ENCODE measurements at places on chromosomes 7 and 10.

- H3K27ac ChIP-seq: no peak overlapping the region
- H3K27me3 ChIP-seq: no peaks in the 10 kb centered on the region
- no peak for DNase-seq
- no peak overlapping the region for H3K4me3 ChIP-seq
- H3K4me1 ChIP-seq: no peaks in the 10 kb centered on the region
Measured at GRCh38 chr7:131741446-131741845, 185.0 kb upstream of the PODXL start.

DNA sequence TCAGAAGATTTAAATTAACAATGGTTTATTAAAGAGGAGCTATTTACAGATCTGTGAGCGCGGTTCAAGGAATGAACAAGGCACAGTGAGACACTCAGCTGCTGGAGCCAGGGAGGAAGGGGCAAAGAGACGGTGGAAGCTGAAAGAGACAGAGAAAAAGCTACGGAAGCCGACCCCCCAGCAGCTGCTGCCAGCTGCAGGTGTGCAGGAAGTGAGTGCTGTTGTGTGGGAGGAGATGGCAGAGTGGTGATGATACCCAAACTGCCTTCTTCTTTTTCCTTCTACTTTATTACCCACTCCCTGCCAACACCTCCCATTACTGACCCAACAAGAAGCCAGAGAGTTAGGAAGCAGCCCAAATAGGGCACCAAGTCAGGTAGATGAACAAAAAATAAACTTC is 41.9 kb upstream of the MBL2 start:
- H3K4me3 ChIP-seq: no peak overlapping the region
- H3K36me3 ChIP-seq: no peaks in the 10 kb centered on the region
- no peak overlapping the region for H3K27ac ChIP-seq

DNA sequence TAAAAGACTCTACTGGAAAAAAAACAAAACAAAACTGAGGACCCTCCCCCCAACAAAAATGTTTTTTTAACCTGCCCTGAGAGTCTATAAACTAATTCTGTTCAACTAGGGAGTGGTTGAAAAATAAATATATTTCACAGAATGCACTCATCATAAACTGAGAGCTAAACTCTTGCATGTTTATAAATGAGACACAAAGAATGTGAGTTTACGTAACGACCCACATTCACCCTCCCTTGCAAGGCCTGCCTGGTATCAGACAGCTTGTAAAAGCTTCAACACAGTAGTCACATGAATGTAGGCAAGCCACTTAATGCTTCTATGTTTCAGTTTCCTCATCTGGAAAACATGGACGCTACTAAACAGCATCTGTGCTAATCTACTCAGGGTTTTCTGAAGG is 50.3 kb downstream of the JAZF1 start:
- no peaks in the 10 kb centered on the region for H3K27me3 ChIP-seq
- H3K4me3 ChIP-seq: no peak overlapping the region
- no peak for DNase-seq

- H3K27me3 ChIP-seq: no peaks in the 10 kb centered on the region
- H3K4me3 ChIP-seq: no peak overlapping the region
- no peak for DNase-seq
- no peak overlapping the region for H3K27ac ChIP-seq
Measured at GRCh38 chr10:6916601-6917000, 336.5 kb upstream of the PRKCQ start.

DNA sequence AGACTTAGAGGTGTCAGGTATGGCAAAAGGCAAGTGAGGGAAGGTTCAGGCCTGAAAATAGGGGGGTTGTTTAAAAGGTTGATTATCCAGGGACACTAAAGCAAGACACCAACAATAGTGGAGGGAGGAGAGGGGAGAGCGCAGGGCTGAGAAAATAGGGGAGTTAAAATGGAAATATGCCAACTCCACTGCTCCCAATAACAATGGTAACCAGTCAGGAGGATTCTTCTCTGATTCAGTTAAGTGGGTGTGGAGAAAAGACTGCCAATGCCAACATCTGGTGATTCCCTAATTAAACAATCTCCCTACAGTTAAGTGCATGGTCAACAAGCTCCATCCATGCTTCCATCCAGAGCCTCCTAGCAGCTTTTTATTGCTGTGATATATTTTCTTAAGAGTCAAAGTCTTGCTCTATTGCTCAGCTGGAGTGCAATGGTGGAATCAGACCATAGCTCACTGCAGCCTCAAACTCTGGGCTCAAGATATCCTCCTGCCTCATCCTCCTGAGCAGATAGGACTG is 183.3 kb downstream of the JAZF1 start:
- no peaks in the 10 kb centered on the region for H3K36me3 ChIP-seq
- no peak overlapping the region for H3K4me3 ChIP-seq
- no peak overlapping the region for H3K27ac ChIP-seq
- peaks cover 9% of the 10 kb centered on the region for H3K4me1 ChIP-seq
- DNase-seq: no peak
- H3K27me3 ChIP-seq: no peaks in the 10 kb centered on the region

DNA sequence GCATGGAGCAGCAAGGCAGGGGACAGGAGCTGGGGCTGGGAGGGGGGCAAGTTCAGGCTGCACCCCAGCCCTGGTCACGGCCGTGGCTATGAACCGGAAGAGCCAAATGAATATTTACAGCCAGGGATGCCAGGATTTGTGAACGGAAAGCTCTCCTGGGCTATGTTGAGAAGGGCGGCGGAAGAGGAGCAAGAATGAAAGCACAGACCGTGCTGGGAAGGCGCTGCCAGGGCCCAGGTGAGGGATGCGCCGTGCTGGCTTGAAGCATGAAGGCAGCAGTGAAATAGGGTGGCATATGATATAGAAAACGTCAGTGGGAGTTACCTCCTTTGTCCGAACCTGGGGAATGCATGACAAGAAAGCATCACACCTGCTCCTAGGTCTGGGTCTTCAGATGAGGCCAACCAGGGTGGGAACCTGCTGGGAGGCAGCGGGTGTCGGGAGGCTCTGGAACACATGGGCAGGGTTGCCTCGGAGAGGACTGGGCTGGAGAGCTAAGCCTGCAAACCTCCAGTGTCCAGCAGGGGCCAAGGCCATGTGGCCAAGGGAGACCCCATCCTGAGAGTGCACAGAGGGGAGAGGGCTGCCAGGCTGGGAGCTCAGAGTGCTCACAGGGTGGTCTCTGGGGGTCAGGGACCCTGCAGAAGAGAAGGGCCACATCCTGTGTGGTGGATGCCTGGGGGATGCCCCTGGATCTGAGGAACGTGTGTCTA is 120.6 kb upstream of the TCERG1L start:
- H3K4me3 ChIP-seq: no peak overlapping the region
- H3K36me3 ChIP-seq: no peaks in the 10 kb centered on the region
- no peaks in the 10 kb centered on the region for H3K27me3 ChIP-seq
- no peak for DNase-seq
- no peak overlapping the region for H3K27ac ChIP-seq

GRCh38 chr10:69292459-69292858 is 14.2 kb downstream of the HK1 start:
- no peaks in the 10 kb centered on the region for H3K27me3 ChIP-seq
- DNase-seq: no peak
- H3K4me3 ChIP-seq: no peak overlapping the region
- no peak overlapping the region for H3K27ac ChIP-seq
- H3K36me3 ChIP-seq: no peaks in the 10 kb centered on the region

- no peaks in the 10 kb centered on the region for H3K4me1 ChIP-seq
- H3K4me3 ChIP-seq: no peak overlapping the region
- no peak overlapping the region for H3K27ac ChIP-seq
- DNase-seq: no peak
- H3K27me3 ChIP-seq: no peaks in the 10 kb centered on the region
Measured at GRCh38 chr10:130432271-130432670, 296.1 kb downstream of the GLRX3 start.

GRCh38 chr7:22418251-22419046 is 61.5 kb upstream of the RAPGEF5 start:
- no peak for DNase-seq
- H3K27me3 ChIP-seq: no peaks in the 10 kb centered on the region
- H3K27ac ChIP-seq: no peak overlapping the region
- H3K36me3 ChIP-seq: no peaks in the 10 kb centered on the region
- H3K4me1 ChIP-seq: no peaks in the 10 kb centered on the region
